AG08396 (cell line): ENCODE measurements at places on chromosomes 3 and 15.

- no peak for DNase-seq
These were observed 40.4 kb upstream of the PRICKLE2 start for GRCh38 chr3:64265646-64266045.

- no peak for DNase-seq
These were observed 75.1 kb upstream of the LMOD3 start for GRCh38 chr3:69197455-69197854.

DNA sequence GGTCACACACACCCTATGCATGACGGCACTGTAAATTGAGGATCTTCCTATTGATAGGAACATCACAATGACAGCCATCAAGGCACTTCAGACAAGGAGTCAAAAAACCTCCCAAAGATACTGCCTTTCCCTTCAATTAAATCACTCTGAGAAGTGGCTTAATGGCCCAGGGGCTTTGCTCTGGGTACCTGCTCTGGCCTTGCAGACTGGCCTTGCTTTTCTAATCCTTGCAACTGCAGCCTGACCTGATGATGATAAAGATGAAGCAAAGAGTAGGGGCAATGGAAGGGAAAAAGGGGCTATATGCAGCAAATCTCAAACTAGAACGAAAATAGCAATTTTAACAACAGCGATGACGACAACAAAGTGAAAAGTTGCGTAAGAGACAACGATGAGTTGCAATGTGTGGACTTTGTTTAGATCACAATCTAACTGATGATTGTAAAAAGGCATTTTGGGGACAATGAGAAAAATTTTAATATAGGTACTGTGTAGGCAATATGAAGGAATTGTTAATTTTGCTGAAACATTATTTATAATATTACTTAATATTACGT is 14.6 kb downstream of the ADAMTS9 start:
- DNase-seq = no peak

DNA sequence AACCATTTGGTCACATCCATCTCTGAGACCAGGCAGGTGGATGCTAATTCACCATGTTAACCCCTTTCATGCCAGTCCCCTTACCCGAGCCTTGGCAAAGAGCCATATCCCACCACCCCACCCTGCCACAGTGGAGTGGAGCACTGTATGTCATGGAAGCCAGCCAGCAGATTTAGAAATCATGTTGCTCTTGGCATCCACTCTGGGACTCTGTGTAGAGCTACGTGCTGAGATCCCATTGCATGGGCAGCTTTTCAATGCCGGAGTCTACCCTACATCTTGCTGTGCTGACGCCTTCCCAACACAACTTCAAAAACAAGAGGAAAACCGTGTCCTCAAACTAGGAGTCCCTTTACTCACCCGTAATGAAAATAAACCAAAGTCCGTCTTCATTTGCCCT is 131.0 kb downstream of the NTRK3 start:
- DNase-seq = no peak

- DNase-seq = no peak
These were observed 517.7 kb downstream of the MAGI1 start for GRCh38 chr3:65521032-65521431.

DNA sequence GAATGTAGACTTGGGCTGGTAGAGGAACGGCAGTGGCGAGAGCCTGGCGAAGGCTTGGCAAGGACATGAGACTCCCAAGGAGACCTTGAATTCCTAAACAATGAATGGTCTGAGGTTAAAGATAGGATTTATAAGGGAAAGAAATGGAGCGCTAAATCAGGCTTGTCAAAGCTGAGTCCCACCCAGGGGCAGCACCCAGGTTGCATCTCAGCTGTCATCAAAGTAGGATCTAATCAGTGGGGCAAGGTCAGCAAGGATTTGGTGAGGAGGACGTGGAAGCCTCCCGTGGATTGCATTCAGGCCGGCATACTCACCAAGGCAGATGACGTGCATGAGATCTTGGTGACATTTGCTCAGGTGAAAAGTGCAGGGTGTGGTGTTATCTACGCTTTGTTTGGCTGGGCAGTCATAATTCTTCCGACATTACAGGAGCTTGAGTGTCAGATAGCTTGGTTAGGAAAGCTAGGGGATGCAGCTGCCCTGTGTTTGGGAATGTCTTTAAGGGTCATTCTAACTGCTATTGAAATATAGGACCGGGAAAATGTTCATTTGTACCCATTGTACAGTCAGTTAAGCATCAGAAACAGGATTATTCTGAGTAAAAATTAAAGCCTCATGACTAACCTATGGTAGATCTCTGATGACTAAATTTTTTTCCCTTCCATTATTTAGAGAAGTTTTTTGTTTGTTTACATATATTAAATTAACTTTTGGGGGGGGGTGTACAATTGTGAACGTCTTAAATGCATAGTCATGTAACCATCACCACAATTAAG is 99.4 kb upstream of the TSC22D2 start:
- no peak for DNase-seq

- DNase-seq = no peak
These were observed 215.2 kb upstream of the ROPN1 start for GRCh38 chr3:124207077-124207476.

DNA sequence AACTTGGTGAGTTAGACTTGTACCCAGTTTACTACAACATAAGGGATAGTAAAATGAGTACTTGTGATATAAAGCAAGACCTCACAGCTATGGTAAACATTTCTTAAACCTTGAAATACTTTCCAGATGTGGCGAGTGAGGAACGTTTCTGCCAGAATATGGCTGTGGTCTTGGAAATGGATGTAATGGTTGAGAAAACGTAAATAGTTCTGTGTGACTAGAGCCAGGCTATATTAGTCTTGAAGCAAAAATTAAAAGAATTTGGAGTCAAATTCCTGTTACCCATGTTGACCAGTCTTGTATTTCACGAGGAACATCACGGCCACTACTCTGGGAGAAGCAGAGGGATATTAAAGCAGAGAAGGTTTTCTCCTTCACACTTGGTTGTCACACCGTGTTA is 15.3 kb downstream of the OR4F15 start:
- peak; percentile 54 for DNase-seq

GRCh38 chr3:52090131-52090932 is 34.0 kb upstream of the DUSP7 start:
- DNase-seq = peak; percentile 81

GRCh38 chr3:42101481-42101880 is 10.3 kb downstream of the TRAK1 start:
- no peak for DNase-seq

GRCh38 chr3:160719710-160720109 is 36.3 kb upstream of the PPM1L start:
- no peak for DNase-seq

DNA sequence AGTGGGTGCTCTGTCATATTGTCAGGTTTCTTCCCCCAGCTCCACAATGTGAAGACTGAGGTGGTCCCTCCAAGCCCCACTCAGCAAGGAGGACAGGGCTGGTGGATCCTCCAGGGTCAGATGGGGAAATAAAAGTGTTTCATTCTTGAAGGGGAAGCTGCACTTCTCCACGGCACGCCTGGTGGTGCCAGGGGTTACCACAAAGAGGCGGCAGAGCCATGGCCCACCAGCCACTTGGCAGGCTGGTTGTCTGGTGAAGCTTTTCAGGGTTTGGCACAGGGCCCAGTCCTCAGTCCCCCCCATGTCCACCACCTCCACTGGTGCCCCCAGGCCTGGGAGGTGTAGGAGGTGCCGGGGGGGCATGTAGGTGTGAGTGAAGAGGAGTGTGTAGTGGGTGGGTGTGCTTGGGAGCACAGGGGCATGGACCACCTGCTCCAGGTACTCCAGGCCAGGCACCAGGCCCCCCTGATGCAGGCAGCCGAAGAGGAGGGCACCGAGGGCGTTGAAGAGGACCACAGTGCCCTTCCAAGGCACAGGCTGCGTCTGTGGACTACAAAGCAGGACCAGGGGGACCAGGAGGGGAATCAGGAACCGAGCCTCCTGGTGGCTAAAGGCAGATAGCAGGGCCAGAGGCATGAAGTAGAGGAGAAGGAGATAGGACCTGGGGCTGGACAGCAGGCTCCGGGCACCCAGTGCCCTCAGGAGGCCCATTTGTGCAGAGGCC is 5.0 kb upstream of the NCBP2 start:
- DNase-seq = no peak

DNA sequence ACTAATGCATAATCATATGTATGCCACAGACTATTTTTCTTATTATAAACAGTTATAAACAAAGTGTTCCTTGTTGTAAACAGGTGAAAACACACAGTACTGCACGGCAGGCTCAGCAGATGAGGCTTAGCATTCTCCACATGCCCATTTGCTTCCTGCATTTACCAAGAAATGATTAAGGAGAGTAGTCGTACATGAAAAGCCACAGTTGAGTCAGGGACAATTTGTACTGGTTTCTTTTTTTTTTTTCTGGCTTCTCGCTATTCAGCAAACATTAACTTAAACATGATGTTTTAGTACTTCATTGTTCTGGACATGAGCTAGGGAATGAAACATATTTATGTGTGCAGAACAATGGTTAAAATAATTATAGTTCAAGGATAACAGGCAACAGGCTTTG is 63.4 kb downstream of the GHSR start:
- DNase-seq = no peak

- no peak for DNase-seq
These were observed 38.8 kb upstream of the PLXND1 start for GRCh38 chr3:129645286-129645685.

- DNase-seq = no peak
These were observed 10.7 kb downstream of the CEP63 start for GRCh38 chr3:134496471-134497071.

GRCh38 chr3:47005212-47006144 is 26.0 kb downstream of the NBEAL2 start:
- no peak for DNase-seq

DNA sequence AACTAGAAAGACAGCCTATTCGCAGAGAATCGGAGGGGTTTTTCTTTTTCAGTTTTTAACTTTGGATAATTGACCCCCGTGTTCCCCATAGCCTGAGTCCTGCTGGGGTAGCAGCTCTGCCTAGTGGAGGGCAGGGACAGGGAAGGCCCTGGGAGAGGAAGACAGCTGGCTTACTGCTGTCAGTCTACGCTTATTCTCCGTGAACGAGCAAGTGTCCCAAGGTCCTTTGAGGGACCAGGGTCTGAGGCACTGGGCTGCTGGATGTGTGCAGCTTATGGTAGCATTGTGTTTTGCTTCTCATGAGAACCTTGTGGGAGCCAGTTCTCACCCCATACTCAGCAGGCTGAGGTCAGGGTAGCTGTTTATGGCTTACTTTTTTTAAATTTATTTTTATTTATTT is 3.0 kb downstream of the LIMD1 start:
- no peak for DNase-seq

GRCh38 chr15:72319985-72320671 is at the start of gene CELF6:
Gene CELF6 (minus strand): TSS chr15:72320157. CDS start chr15:72319874, 283 bp downstream.
- peak; percentile 92 for DNase-seq

- DNase-seq = no peak
These were observed 628.2 kb upstream of the CFAP20DC start for GRCh38 chr3:59677747-59678702.

GRCh38 chr15:57213862-57214261 is 162.4 kb upstream of the CGNL1 start:
- no peak for DNase-seq

DNA sequence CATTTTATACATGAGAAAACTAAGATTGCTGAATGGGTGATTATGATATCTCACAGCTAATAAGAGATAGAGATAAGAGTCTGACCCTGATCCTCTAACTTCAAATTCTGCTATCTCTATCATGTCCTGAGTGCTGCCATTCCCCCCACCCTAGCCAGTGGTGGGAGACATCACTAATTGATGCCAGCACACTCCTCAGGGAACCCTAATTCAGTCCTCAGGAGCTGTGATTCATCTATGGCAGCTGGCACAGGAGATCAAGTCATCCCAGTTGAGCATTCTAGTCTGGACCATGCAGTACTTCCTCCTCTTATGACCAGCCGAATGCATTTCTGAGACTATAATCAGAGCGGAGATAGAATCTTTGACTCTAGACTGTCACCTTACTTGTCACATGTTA is 71.9 kb downstream of the SYNM start:
- DNase-seq = no peak

- DNase-seq = no peak
These were observed 59.5 kb upstream of the TNFSF10 start for GRCh38 chr3:172582712-172583111.

DNA sequence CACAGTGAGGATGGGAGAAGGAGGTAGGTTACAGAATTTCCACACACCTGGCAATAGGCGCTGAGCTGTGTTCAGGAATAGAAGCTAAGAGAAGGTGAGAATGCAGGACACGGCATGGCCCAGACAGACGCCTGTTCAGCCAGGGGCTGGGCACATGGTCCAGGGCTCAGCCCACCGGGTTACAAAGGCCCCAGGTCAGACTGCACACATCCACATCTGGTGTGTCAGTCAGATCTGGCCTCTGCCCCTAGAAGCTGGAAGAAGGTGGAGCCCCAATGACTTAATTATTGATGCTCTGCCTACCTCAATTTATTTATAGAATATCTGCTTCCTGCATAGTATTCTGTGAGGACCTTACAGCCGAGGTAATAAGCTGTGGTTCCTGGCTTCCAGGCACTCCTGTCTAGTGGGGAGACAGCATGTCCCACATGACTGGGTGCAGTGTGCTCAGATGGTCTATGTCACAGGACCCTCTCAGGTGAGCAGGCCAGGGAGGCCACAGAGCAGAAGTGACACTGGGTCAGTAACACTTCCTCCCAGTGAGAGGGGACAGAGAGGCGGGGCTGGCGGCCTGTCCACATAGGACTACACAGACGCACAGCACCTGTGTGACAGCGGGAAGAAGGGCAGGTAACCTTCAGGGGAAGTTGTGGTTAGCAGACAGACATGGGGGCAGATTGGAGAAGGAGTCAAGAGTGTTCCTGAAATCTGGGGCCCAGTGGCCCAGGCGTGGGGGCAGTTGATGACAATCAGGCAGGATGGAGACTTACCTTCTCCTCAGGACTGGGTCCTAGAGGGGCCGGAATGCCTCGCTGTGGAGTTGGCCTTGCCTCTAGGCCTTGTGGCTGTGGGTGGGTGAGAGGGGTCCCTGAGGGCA is 38.6 kb upstream of the PLXNA1 start:
- DNase-seq = no peak

DNA sequence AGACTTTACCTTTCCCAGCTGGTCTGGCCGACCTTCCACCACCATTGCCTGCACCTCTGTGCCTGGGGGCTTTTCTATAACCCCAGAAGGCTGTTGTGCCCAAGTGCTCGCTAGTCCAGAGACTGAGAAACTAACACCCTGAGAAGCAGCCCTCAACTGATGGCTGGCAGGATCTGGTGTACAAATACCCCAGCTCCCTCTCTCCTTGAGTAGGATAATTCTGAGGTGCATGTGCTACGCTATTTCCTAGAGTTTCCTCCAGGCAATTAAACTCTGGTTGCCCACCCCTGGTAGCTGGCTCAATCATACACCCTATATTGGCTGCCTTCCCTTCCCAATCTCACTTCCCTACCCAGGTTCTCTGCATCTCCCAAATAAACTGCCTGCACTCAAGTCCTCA is 11.5 kb upstream of the SLC6A1 start:
- no peak for DNase-seq

GRCh38 chr3:160105907-160106584 is 117.4 kb downstream of the IL12A start:
- no peak for DNase-seq

- peak; percentile 66 for DNase-seq
These were observed 587 bp downstream of the NPHP3 start for GRCh38 chr3:132721479-132722164.

GRCh38 chr15:74258456-74259291 is 22.5 kb downstream of the CCDC33 start:
- no peak for DNase-seq
